Right renal pelvis (tissue), 4 donors: ENCODE measurements at places on chromosomes 7 and 10. TPM values are rescaled to one million over a fixed set of nuclear protein-coding genes. Genes with fewer than 3 reads are reported as not detected.

Gene ZNF503
- polyA plus RNA-seq, result 70.5 TPM

- no peak for DNase-seq
Measured at GRCh38 chr7:3859431-3859830, 558.4 kb downstream of the SDK1 start.

Gene SUN3
- polyA plus RNA-seq, result 0.44 TPM

DNA sequence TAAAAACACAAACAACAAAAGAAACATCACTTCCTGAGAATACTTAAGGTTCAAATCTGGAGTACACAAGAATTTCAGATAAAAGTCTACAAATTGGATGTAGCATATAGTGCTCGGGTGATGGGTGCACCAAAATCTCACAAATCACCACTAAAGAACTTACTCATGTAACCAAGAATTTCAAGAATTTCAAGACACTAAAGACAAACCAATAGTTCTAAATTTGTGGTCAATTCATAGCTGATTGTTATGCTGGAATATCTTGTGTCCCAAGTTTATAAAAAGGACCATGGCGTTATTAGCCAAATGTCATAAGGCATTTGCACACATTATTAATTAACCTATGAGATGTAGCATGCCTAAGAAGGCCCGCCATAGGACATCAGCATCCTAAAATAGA lies 1204.1 kb upstream of the AUTS2 start:
- DNase-seq, result no peak

GRCh38 chr7:44264221-44264931 lies 61.0 kb downstream of the CAMK2B start:
- DNase-seq, result no peak

Gene ITGA8
- 50.5 TPM for polyA plus RNA-seq

DNA sequence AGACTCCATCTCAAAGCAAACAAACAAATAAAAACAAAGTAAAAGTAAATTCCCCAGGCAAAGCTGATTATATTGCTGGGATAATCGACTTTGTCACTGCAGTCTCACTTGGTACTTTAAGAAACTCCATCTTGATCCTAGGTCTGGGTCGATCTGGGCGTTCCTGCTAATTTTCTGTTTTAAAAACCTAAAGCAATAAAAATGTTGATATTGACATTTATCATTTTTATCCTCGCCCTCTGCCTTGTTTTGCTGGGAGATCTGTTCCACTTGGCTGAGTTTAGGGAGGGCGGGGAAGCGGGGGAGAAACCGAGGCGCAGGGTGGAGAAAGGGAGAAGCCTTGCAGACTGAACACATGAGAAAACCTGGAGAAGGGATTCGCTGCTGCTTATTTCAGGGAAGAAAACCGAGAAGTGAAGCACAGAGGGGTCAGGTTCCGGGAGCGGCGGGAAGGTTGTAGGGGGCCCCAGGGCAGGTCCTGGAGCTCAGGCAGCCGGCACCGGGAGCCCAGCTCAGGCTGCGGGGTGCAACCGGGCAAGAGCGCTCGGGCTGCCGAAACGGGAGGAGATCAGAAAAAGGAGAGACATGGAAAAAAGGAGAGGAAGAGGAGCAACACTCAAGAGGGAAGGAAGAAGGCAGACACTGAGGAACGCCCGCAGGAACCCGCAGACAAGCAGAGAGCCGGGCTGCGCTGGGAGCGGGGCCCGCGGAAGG lies 27.3 kb upstream of the KMT2C start:
- peak; percentile 74 for DNase-seq

DNA sequence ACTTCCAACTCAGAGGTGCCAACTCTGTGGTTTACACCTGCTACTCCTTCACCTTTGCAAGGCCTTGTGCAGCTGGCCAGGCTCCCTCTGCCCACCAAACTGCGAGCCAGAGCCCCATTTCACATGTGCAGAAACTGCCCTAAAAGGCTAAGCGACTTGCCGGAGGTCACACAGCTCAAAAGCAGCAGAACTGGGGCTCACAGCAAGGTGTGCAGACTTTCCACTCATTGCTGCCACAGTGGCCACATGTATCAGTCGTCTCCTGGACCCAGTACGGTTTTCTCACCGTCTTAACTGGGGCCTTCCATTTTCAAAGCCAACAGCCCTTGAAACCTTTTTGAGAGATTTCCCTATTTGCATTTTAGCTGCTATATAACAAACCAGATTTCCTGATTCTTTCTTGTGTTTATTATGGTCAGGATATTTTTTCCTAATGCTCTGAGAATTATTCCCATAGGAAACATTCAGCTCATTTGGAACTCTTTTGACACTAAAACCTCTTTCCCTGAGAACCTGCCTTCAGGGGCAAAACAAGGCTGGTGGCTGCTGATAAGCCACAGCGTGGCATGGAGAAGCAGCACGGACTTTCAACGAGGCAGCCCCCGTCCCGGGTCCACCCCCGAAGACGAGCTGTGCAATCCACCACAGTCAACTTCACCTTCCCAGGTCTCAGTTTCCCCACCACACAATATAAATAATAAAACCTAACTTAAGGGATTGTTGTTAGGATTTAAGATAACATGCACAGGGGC lies 29.9 kb downstream of the SORBS1 start:
- no peak for DNase-seq

DNA sequence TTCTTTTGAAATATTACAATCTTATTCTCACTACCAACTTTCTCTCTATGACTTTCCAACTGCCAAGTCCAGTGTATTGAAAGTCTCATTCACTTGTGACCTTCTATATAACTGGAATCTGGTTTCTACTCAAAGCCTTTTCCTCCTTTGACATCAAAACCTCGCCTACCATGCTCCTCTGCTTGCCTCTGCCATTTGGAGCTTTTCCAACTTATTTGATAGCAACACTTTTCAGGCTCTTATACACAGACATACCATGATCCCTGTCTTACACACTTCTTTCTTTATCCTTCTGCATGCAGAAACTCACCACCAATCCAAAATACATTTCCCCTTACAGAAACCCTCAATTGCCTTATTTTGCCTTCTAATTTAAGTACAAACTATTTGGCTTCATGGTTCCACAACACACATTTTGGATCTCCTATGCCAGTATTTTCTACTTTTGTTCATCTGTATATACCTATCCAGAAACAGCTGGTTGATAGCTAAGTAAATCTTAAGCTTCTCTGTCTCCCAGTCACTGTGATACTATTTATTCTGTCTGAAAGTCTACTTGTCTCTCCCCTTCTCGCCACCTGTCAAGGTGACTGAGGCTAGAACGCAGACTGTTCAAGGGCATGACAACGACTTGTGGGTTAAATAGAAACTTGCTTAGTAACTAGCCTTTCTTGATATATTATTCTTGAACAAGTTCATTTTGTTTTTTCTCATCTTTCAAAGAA lies 22.4 kb downstream of the GNG11 start:
- DNase-seq, result no peak
